ENCODE measurements at places on chromosomes 16 and 17. TPM values are rescaled to one million over a fixed set of nuclear protein-coding genes. Genes with fewer than 3 reads are reported as not detected.

The C17orf50 gene
- not detected for total RNA-seq

The GP1BA gene
- not detected for total RNA-seq

DNA sequence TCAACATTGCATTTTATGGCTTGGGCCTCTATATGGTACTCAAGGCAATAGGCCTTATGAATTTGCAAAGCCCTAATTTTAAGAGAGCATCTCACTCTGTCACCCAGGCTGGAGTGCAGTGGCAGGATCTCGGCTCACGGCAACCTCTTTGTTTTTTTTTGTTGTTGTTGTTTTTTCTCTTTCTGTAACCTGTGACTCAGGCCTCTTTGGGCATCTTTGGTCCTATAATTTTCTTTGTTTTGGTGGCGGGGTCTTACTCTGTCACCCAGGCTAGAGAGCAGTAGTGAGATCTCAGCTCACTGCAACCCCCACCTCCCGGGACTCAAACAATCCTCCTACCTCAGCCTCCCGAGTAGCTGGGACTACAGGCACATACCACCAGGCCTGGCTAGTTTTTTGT lies 21.8 kb upstream of the HERPUD1 start:
- H3K36me3 ChIP-seq = no peaks in the 10 kb centered on the region
- no peak for DNase-seq
- H3K4me3 ChIP-seq = no peak overlapping the region
- H3K27ac ChIP-seq = peak overlapping the region; percentile 71

GRCh38 chr16:67242138-67242730 lies 5.0 kb downstream of the FHOD1 start:
- peak overlapping the region; percentile 53 for H3K27ac ChIP-seq
- H3K4me1 ChIP-seq = peaks cover 37% of the 10 kb centered on the region
- no peak overlapping the region for H3K4me3 ChIP-seq
- no peaks in the 10 kb centered on the region for H3K27me3 ChIP-seq
- DNase-seq = peak; percentile 36

GRCh38 chr17:81666092-81666341 lies 388 bp downstream of the OXLD1 start:
- H3K27me3 ChIP-seq = no peaks in the 10 kb centered on the region
- peak overlapping the region; percentile 79 for H3K4me3 ChIP-seq
- no peaks in the 10 kb centered on the region for H3K36me3 ChIP-seq
- DNase-seq = no peak
- H3K4me1 ChIP-seq = peaks cover 22% of the 10 kb centered on the region

- no peaks in the 10 kb centered on the region for H3K27me3 ChIP-seq
- no peaks in the 10 kb centered on the region for H3K36me3 ChIP-seq
- no peak for DNase-seq
- H3K4me1 ChIP-seq = no peaks in the 10 kb centered on the region
- no peak overlapping the region for H3K4me3 ChIP-seq
- no peak overlapping the region for H3K27ac ChIP-seq
Observed at GRCh38 chr16:28569968-28570752, 16.4 kb downstream of the SGF29 start.

DNA sequence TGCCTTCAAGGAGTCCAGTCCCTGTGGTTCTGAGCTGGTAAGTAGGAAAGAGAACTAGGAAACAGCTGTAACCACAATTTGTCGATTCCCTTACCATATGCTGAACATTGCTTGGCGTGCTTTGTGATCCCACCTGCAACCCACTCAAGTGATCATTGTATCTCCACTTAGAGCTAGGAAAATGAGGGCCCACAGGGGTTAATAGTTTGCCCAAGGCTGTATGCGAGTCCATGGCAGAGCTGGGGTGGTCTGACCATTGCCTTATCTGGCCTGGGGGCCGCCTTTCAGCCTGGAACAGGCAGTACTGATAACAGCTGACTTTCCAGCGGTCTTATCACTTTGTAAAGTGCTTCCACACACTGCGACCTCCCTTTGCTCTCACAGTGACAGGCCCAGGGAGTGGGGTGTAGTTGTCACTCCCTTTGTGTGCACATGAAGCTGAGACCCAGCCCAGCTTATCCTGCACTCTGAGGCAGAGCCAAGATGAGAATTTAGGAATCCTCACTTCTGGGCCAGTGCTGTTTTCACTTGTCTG lies 9.8 kb downstream of the MYL4 start:
- no peak overlapping the region for H3K27ac ChIP-seq
- no peaks in the 10 kb centered on the region for H3K27me3 ChIP-seq
- DNase-seq = no peak
- no peaks in the 10 kb centered on the region for H3K4me1 ChIP-seq

DNA sequence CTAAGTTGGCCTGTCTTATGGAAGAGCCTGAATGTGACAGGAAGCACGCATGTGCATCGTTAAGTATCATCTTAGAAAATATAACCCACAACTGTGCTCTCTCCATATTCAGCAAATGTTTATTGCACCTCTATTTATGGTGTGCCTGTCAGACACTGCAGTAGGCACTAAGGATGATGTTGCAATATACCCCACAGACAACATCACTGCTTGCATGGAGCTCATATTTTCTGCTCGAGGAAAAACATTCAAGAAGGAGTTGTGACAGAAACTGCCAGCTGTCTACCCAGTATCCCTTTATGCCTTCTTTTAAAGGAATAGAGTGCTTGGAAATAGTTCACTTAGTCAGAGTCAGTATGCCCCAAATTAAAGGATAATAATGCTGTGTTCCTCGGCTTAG lies 132.3 kb upstream of the RBFOX1 start:
- H3K4me1 ChIP-seq = no peaks in the 10 kb centered on the region
- H3K36me3 ChIP-seq = no peaks in the 10 kb centered on the region
- H3K4me3 ChIP-seq = no peak overlapping the region
- no peak overlapping the region for H3K27ac ChIP-seq

DNA sequence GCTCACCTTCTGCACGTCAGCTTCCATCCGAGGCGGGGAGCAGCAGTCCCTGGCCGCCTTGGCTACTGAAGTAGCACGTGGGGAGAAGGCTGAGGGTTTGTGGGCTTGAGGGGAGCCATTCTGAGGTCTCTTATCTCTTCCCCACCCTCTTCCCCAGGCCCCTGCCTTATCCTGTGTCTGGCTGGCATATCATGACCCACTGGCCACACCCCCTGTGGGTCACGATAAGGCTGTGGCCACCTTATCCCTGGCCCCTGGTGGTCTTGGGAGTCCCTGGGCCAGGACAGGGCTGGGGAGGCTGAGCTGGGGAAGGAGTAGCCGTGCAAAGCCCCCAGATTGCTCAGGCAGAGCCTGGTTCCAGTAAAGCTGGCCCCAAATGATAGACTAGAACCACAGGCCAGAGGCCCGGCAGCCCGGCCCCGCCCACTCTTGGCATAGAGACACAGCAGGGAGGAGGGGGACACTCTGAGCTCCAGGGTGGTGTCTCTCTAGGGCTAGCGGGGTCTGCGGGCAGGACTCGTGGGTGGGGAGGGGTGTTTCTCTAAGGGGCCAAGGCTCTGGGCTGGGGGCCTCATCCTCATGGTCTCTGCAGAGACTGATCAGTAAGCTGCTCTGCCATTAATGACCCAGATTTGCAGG lies 7.6 kb downstream of the SPNS2 start:
- no peak overlapping the region for H3K27ac ChIP-seq
- H3K4me3 ChIP-seq = no peak overlapping the region
- no peaks in the 10 kb centered on the region for H3K36me3 ChIP-seq
- H3K4me1 ChIP-seq = no peaks in the 10 kb centered on the region
